ENCODE measurements at places on chromosomes 7 and 10.

DNA sequence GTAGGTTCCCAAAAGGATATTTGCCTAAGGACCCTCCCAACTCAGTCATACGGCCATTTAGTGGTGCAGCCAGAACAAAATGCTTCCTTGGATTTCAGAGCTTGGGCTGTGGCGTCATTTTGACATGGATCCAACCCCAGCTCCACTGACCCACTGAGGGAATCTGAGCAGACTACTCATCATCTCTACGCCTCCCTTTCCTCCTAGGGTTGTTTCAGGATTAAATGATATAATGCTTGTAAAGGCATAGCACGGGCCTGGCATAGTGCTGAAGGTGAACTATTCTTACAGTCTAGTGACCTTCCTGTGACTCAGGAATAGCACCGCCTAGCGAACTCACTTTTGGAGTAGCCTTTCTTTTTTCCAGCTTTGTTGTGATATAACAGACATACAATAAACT, 70.3 kb upstream of the LOXL4 start:
- no peak for DNase-seq

DNA sequence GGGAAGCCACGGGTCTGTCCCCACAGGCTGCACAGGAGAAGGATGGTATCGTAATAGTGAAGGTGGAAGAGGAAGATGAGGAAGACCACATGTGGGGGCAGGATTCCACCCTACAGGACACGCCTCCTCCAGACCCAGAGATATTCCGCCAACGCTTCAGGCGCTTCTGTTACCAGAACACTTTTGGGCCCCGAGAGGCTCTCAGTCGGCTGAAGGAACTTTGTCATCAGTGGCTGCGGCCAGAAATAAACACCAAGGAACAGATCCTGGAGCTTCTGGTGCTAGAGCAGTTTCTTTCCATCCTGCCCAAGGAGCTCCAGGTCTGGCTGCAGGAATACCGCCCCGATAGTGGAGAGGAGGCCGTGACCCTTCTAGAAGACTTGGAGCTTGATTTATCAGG, 8.1 kb downstream of the ZKSCAN1 start:
- no peak for DNase-seq

- no peak for DNase-seq
Observed at GRCh38 chr7:135842446-135843179, 94.0 kb upstream of the FAM180A start.

DNA sequence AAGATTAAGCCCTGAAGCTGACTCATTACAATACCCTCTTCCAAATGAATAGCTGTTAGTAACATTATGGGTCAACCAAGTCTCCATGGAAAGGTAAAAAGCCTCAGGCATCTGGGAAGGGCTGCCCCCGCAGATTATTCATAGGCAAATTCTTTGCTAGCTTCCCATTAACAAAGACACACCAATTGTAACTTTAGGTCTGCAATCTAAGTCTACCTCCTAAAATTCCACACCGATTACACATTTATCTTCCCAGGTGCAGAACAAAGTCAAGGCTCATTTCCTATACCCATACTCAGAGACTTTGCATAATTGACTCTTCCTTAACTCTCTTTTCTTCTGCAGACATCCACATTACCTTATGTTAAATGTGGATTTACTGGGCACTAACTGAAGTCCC, 826.3 kb upstream of the MBL2 start:
- no peak for DNase-seq

- DNase-seq: no peak
Observed at GRCh38 chr7:69263550-69263949, 334.7 kb upstream of the AUTS2 start.

DNA sequence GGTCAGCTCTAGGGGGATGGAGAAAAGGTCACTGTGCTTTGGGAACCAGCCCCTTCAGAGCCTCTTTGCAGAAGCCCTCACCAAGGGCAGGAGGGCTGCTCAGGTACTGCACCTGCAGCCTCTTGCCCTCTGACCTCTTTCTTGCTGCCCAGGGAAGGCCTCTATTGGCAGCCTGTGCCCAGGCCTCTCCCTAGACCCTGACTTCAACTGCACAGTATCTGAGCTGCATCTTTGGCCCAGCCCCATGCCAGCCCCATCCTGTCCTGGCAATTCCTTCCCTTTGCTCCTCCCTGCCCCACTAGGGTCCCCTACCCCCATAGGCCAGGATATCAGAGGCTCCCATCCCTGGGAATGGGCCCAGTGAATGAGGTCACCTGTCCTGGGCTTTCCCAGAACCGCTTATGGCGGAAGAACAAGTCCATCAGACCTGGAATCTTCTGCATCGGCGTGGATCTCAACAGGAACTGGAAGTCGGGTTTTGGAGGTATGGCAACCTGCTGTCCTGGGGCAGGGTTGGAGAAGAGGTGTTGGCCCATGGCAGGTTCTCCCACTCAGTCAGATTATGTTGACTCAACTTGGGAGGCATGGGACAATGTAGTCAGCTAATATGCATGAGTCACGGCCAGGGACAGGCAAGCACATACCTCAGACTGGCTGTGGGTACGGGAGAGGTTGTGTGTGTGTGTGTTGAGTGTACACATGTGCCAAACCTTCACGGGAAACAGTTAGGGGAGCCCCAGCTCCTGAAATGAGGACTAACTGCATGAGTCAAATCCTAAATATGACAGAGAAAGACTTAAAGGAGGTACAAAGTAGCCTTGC, 17.1 kb upstream of the CPA1 start:
- no peak for DNase-seq

GRCh38 chr10:31347705-31348104, 28.7 kb downstream of the ZEB1 start:
- DNase-seq: no peak

GRCh38 chr10:5385224-5385623, 19.4 kb downstream of the TUBAL3 start:
- no peak for DNase-seq

DNA sequence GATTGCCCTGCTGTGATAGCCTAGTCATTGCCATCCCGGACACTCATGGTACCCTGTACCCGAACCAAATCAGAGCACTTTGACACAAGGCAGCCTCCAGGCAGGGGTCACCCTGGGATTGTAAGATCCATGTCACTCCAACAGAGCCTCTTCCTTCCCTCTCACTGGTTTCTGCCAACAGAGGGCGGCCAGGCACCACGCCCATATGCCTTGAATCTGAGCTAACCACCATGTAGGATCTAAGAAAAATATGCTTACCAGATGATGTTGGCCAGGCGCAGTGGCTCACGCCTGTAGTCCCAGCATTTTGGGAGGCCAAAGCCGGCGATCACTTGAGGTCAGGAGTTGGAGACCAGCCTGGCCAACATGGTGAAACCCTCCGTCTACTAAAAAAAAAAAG, 389.2 kb upstream of the KLF6 start:
- DNase-seq: no peak

DNA sequence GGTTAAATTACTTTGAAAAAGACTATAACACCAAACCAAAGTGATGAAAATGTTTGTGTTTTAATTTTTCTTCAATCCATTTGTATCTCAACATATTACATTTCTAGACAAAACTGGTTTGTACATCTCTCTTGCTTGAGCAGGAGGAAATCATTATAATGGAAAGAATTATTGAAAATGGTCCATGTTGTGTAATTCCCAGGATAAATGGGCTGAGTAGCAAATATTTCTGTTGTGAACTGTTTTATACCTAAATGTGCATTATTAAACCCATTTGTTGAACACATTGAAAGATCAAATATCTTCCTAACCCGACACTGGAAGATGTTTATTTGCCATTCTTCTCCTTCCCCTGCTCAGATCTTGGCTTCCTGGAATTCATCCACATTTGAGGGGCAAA, 14.1 kb upstream of the CDK6 start:
- DNase-seq: no peak
